ENCODE measurements at places on chromosomes 3 and 15. TPM values are rescaled to one million over a fixed set of nuclear protein-coding genes. Genes with fewer than 3 reads are reported as not detected.

GRCh38 chr15:82950746-82951370 is 1.7 kb downstream of the HOMER2 start:
- no peak for DNase-seq

DNA sequence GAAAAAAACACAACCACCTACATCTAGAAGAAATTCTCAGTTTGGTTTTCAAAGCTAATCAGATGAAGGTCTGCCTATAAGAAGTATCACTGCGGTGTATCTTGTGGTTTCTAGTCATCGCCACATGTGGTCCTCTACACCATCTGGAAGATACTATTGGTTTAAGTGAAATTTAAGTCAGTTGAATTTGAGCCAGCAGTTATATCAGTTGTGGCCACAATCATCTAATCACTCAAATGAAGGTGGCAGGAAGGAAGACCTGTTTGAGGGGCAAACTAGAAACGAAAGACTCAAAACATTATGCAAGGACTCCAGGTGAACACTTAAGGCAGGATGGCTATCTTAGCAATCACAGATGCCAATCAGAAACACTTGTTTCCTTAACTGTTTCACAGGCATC is 48.7 kb downstream of the ETV5 start:
- DNase-seq = no peak

CCDC54 gene
- polyA plus RNA-seq = 1.8 TPM

FBXW12 gene
- polyA plus RNA-seq = 0.20 TPM

- DNase-seq = peak; percentile 14
Measured at GRCh38 chr3:140250010-140250855, 315.2 kb downstream of the CLSTN2 start.
